Mammary epithelial cell (primary cell): ENCODE measurements at places on chromosomes 7 and 10. TPM values are rescaled to one million over a fixed set of nuclear protein-coding genes. Genes with fewer than 3 reads are reported as not detected.

DNA sequence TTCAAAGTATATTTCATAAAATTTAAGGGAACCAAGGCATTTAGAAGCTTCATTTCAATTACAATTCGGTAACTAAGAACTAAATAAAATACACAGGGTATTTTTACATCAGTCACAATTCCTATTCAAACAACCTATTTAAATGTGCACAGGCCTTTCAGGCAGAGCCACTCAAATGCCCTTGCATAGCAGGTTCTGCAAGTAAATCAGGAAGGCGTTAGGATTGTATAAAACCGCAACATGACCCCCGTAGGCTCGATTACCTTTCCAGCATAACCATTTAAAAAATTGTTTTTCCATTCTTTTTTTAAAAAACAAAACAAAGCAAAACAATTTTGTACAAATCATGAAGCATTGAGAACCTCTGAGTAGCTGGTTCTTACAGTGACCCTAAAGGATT is 289.9 kb upstream of the SP8 start:
- no peak for DNase-seq

DNA sequence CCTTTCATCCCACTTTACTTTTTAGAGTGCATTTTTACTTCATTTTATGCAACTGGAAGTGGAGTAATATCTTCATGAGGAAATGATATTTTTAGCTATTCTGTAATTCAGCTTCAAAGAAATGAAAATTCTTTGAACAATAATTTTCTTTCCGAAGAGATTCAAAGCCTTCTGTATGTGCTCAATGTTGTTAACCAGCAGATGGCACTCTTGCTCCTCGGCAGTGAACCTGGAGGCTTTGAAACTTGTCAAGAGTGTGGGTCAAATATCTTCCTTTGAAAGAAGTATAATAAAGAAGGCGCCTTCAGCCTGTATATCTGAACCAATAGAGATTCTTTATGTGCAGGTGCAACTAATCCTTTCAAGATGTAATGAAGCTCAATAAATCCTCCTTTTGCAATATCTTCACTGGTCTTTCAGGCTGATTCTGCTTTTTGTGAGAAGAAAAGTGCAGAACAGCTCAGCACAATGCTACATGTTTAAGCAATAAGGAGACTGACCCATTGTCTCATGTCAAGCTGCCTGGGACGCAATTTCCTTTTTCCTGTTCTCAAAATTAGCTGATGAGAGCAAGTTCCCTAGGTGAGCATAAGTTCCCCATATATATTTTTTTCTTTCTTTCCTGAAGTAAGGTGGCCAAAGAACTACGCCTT is 258.4 kb downstream of the SEMA3A start:
- peak; percentile 57 for DNase-seq

DNA sequence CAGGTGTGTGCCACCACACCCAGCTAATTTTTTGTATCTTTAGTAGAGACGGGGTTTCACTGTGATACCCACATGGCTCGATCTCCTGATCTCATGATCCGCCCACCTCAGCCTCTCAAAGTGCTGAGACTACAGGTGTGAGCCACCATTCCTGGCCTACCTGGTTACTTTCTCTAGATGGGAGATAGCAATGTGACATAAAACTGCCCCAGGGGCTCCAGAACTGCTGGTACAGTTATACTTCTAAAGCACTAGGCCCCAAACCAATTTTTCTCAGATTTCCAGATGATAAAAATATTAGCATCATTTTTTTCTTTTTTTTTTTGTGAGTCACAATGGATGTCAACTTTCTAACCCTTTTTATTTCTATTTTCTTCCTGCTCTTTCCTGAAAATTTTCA is 27.4 kb downstream of the ITGB8 start:
- no peak for DNase-seq

MASTL gene
- total RNA-seq: 6.5 TPM

GPR146 gene
- total RNA-seq: 0.17 TPM

DNA sequence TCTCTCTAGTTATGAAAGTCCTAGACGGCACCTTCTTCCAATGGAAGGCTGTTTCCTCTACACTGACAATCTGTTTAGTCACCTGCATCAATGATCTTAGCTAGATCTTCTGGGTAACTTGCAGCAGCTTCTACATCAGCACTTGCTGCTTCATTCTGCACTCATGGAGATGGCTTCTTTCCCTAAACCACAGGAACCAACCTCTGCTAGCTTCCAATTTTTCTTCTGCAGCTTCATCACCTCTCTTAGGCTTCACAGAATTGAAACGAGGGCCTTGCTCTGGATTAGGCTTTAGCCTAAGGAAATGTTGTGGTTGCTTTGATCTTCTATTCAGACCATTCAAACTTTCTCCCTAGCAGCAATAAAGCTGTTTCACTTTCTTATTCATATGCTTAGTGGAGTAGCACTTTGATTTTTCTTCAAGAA is 24.6 kb downstream of the NAMPT start:
- DNase-seq: no peak
